Right hindlimb (tissue), 1 donor: ENCODE measurements at places on chromosomes 4 and X.
A peak's percentile ranks its signal among the peaks of the same experiment; 100 is the strongest.

DNA sequence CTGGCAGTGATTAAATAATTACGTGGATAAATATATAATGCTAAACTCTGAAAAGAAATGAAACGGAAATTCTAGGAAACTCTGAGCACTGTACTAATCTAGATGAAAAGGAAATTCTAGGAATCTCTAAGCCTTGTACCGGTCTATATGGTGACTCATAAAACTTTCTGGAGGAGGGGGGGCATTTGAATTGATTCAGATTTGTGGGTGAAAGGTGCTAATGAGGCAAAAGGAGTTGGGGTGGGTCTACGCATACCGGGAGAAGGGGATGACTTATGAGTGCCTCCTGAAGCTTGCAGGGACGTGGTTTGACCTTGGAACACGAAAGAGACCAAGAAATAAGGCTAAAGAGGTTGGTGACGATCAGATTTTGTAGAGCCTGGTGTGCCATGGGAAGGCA lies 151.7 kb upstream of the CASK start:
- DNase-seq: no peak

- no peak for DNase-seq
Observed at GRCh38 chrX:152575331-152575730, 62.4 kb upstream of the GABRQ start.

DNA sequence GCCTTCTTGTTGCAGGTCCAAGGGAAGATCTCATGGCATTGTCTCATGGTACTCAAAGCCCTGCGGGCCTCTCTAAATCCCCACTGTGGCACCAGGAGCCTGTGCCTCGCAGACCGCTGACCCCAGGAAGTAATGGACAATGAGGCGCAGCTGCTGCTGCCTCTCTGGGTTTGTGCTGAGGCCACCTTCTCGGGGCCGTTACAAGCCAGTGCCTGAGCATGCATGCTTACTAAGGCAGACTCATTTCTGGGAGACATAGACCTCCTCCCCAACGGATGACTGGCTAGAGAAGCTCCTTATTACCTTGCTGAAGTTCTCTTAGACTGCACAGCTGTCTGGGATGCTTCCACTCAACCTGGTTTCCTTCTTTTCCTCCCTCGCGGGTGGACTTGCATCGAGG lies 1.3 kb downstream of the BDH2 start:
- no peak for DNase-seq

DNA sequence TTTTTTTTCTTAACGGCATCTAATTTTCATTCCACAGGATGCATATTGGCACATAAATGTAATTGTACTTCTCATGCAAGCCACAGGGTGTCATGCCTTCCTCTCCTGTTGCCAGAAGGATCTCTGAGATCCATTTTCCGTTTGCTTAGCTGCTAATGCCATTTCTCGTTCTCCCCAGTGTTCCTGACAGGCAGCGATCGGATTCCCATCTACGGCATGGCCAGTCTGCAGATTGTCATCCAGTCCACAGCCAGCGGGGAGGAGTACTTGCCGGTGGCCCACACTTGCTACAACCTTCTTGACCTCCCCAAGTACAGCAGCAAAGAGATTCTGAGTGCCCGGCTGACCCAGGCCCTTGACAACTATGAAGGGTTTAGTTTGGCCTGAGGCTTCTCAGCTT lies 8.9 kb upstream of the NAP1L5 start:
- peak; percentile 55 for DNase-seq

GRCh38 chr4:39637586-39638353 lies 895 bp downstream of the SMIM14 start:
- peak; percentile 66 for DNase-seq

DNA sequence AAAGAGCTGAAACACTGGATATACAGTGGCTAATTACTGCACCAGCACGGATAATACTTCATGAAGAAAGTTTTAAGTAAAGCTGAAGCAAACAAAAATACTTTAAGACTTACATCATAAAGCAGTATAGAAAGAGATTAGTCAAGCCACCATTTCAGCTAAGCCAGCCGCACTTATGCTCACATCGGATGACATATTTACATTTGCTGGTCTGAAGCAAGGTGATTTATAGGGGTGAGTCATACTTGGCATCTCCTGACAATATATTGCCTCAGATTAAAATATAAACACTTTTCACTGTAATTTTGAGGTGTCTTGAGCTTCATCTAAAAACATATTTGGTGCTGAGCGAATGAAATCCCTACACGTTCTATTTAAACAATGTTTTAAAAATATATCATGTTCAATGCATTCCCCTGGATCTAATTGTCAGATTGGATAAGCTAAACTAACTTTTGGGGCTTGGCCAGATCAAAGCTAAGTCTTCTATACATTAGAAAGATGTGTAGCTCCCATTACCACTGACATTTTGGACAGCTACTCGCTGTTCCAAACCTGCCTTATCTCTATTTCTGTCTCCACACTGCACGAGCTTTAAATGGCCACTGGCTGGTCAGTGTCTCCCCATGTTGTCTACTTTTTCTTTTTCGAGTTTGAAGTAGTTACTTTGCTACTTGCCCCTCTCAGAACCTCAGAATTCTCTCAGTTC lies 103.2 kb downstream of the VCX2 start:
- no peak for DNase-seq

DNA sequence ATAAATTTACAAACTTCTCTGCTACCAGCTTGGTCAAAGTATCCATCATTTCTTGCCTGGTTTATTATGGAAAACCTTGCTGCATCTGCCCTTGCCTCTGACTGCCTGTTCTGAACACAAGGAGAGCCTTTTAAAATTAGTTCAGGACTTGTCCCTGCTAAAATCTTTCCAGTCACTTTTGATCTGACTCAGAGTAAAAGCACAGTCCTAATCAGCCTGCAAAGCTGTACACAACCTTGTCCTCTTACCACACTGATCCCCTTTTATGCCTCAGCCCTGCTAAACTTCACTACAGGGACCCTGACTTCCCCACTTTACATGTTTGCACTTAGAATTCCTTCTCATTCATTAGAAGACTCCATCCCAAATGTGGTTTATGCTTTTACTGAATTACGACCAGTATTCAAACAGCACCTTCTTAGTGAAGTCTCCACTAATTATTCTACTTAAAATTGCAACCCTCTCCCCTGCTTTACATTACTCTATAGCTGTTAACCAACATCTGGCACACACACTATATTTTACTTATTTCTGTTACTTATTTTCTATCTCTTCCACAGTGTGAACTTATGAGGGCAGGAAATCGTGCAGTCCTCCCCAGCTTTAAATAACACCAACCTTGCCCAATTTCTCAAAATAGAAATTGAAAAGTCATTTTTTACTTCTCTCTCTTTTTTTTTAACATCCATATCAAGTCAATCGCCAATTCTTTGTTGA lies 6.3 kb downstream of the GABRA4 start:
- no peak for DNase-seq

DNA sequence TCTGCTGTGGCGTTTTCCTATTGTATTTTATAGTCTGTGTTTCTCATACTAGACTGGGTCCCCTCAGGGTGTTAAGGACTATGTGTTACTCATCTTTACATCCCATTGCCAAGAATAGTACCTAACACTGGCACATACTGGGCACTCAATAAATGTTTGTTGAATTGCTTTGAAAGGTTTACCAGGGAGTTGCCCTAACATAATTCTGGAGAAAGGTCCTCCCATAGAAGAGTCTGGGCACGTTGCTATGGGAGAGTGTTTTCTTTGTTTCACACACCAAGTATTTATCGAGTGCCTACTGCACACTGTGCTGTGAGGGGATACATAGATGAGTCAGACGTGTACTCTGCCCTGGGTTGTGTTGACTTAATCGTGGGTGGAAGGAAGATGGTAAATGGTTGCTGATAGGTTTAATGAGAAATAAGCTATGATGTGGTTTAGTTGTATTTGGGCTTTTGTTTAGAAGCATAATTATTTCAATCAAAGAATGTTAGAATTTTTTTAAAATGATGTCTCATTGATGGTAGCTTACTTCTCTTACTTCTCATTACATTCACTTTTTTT lies 42.9 kb downstream of the AFF1 start:
- DNase-seq: no peak
